ENCODE measurements at places on chromosomes 2 and 18.

DNA sequence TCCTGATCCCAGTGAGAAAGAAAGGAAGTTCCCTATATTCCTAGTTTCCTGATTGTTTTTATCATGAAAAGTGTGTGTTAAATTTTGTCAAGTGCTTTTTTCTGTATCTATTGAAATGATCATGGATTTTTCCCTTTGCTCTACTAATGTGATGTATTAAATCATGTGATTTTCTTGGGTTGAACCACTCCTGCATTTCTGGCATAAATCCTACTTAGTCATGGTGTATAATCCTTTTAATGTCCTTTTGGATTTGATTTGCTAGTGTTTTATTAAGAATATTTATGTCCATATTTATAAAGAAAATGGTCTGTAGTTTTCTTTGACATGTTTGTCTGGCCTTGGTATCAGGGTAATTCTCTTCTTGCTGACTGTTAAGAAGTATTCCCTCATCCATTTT lies 87.3 kb upstream of the CNGA3 start:
- DNase-seq, result no peak

DNA sequence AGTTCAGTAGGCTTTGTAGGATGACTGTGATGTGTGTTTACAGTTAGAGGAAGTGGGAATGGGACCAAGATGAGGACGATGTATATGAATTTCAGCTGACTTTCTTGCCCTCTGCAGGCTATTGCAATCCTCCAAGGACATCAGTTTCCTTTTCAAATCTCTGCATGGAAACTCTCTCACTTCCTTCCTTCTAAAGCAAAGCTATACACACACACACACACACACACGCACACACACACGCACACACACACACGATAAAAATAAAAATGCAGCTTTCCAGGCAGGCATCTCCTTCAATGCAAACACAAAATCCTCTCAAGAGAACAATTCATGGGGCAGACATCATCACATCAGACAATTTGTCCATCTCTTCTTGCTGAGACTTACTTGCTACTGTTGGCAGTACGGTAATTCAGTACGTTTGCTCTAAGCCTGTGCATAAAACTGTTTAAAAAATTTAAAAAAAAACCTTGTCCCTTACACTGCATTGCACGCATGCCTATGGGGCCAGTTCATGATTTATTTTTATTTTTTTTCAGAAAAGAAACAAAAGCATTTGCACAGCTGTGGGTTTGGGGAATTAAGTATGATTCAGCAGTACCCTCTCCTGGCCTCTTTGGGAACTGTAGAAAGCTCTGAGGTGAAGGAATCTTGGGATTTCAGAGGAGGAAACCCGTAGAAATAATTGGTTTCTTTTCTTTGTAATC lies 27.1 kb upstream of the ICOS start:
- peak; percentile 72 for DNase-seq

DNA sequence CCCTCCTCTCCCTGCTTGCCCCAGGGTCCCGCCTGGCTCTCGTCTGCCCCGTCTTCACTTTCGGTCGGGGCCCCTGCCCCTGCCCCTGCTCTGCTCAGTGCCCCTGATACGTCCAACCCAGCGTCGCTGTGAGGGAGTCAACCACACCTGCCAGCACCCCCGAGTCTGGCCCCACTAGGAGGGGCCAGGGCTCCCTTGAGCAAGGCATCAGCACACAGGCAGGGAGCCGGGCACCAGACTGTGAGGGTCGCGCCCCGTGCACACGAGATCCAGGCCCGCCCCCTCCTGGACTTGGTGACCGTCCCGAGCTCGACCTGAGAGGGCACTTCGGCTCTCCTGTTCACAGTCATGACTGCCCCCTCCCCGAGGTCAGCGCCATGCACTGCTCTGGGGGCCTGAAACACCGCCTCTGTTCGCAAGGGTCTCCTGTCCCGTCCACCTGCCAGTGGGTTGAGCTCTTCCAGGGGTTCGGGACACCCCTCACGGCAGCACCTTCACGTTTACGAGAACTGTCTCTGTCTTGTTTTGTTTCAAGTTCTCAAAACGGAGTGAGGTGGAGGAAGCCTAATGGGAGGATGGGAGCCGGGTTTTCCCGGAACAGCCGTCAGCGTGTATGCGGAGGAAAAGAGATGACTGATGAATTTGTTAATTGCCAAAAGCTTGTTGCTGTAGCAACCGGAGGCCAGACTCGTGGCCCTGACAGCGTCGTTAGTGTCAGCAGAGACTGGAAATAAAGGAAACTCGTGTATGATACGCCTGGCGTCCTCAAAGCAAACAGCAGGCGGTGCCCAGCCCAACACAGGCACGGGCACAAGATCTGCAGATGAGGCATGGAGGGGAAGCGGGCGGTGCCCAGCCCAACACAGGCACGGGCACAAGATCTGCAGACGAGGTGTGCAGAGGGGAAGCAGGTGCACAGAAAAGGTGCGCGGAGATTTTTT lies 48.2 kb upstream of the KCNG2 start:
- DNase-seq, result no peak

- no peak for DNase-seq
These were observed 285.6 kb downstream of the GULP1 start for GRCh38 chr2:188577231-188577630.

- DNase-seq, result no peak
These were observed 30.0 kb downstream of the CFAP221 start for GRCh38 chr2:119574108-119574815.

- DNase-seq, result no peak
These were observed 68.5 kb upstream of the WDR75 start for GRCh38 chr2:189372688-189373257.

GRCh38 chr2:232835687-232836208 lies 34.3 kb upstream of the SNORC start:
- no peak for DNase-seq

DNA sequence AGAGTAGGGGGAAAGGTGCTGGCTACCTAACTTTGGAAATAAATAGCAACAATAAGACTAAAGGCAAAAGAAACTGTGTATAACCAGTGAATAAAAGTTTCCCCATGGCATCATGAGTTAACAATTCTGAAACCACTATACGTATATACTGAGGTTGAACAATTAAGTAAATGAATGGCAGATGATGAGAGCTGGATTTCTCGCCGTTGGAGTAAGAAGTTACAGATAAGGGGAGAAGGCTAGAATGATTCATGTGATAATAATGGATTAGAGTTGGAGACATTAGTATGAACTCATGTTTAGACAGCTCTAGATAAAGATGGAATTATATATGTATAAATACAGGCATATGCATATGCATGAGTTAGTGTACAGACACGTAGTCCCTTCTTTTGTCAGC lies 152.7 kb downstream of the UBR3 start:
- DNase-seq, result no peak

DNA sequence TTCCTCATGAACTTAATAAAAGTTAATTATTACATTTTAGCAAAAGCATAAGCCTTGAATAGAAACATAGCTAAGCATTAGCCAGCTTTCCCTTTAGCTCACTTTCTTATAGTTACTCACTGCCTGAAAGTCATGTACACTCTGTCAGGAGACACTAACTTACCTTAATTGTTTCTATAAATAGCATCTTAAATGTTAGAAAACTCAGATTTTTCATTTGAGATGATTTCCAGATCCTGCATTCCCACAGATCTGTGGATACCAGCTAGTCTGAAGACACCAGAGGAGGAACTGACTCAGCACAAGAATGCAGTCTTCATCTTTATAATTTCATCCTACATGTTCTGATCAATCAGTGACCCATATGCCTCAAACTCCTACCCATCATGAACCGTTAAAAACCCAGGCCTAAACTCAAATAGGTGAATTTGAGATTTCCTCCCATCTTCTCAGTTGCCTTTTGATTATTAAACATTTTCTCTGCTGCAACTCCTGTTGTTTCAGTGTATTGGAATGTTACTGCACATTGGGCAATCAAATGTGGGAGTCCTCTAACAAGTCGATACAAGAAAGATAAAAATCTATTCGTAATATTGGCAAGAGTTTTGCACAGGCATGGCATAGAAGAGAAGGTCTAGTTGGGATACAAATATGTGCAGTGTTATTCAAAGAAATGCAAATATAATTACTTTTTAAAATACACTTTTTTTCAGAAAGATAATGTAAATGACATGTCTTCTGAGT lies 857.4 kb upstream of the CDH2 start:
- DNase-seq, result peak; percentile 27

Measured in EH (cell line).